DMS79 (cell line): ENCODE measurements at places on chromosomes 11 and 22.

GRCh38 chr11:78763664-78764063, 189.0 kb upstream of the NARS2 start:
- DNase-seq = no peak

GRCh38 chr11:122190768-122191167, 74.8 kb upstream of the BLID start:
- DNase-seq = no peak

- no peak for DNase-seq
These were observed 11.4 kb downstream of the OR10D3 start for GRCh38 chr11:124194293-124195188.

DNA sequence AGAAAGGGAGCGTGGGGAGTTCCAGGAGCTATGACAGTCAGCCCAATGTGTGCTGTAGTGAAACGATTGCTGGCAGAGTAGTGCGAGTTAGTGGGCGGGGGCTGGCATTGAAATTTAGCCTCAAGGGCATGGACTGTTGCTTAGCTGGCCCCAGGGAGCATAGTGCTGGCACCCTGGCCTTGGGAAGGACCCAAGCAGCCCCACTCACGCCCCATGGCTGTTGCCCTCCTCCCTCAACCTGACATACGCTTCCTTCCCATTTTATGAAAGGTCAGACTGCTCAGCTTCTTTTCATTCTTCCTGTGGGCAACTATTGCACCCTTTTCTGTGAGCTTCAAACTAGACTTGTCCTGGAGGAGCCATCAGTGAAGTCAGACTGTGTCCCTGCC, 52.0 kb upstream of the SUSD2 start:
- DNase-seq = no peak

GRCh38 chr22:24521791-24522245, 26.7 kb downstream of the UPB1 start:
- DNase-seq = peak; percentile 81

GRCh38 chr11:121429556-121429955, 22.6 kb upstream of the SORL1 start:
- no peak for DNase-seq

DNA sequence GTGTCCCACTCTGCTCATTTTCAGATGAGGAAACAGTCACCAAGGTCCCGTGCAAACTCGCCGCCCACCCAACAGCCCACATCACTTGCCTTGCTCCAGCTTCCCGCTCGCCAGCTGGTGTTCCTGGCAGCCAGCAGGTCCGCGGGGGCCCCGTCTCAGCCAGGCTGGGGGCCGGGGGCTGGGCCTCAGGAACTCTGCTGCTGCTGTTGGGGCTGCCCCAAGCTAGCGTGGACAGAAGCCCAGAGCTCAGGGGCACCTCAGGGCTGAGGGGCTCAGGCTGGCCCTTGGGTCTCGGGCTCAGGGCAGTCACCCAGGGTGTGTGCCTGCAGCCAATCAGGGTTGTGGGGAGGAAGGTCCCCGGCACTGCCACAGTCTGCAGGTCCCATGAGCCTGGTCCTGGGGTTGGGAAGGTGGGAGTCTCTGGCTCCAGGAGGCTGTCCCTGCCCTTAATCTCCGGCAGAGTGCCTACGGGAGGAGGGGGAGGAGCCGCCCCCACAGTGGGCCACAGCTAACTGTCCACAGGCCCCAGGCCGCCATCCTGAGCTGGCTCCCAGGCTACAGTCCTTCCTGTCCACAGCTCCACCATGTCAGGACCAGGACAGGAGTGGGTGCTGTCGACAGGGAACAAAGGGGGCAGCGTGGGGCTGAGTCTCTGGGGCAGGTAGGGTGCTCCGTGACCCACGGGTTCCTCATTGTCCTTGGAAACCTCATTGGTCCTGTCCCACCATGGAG, 65.2 kb downstream of the ARFGAP3 start:
- no peak for DNase-seq

- no peak for DNase-seq
These were observed 155.7 kb downstream of the ATG16L2 start for GRCh38 chr11:72969894-72970335.

GRCh38 chr22:46754110-46754799, 8.2 kb upstream of the TBC1D22A start:
- no peak for DNase-seq

GRCh38 chr22:45179276-45180049, 15.7 kb downstream of the NUP50 start:
- DNase-seq = no peak

- no peak for DNase-seq
These were observed 46.2 kb downstream of the SHANK2 start for GRCh38 chr11:71206186-71206585.

GRCh38 chr22:17366329-17366728, 2.9 kb upstream of the CECR2 start:
- no peak for DNase-seq

- DNase-seq = no peak
These were observed 185.6 kb upstream of the TENM4 start for GRCh38 chr11:79626135-79627075.

DNA sequence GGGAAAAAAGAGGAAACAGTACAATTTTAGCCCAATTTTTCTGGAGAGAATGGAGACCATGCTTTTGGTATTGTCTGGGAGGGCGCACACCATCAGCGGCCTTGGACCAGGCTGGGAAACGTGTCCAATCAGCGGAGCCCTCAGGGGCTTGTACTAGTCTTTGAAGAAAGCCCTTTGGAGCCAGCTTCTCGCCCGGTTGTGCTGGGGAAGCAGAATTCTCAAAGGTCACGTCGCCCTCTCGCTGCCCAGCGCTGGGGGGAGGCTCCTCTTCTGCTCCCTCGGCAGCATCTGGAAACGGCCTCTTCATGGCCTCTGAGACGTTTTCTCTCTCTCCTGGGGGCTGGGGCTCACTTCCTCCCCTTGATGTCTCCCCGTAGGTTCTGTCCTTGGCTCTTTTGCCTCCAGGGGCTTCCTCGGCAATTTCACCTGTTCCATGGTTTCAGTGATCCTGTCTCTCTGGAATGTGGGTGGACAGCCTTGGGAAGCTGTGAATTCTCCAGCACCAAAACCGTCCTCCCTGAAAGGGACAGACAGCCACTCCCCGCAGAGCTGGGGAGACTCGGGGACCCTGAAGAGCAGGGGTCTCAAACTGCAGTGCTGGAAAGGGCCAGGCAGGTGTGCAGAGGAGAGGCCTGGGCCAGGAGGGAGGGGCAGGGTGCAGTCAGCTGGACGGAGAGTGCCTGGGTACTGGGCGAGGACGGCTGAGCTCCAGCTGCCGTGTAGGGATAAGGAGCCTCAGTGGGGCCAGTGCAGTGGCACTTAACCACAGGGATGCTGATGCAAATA, 80.2 kb downstream of the RPS6KA4 start:
- DNase-seq = no peak

- no peak for DNase-seq
These were observed 28.2 kb downstream of the LRRC10B start for GRCh38 chr11:61536676-61537270.

DNA sequence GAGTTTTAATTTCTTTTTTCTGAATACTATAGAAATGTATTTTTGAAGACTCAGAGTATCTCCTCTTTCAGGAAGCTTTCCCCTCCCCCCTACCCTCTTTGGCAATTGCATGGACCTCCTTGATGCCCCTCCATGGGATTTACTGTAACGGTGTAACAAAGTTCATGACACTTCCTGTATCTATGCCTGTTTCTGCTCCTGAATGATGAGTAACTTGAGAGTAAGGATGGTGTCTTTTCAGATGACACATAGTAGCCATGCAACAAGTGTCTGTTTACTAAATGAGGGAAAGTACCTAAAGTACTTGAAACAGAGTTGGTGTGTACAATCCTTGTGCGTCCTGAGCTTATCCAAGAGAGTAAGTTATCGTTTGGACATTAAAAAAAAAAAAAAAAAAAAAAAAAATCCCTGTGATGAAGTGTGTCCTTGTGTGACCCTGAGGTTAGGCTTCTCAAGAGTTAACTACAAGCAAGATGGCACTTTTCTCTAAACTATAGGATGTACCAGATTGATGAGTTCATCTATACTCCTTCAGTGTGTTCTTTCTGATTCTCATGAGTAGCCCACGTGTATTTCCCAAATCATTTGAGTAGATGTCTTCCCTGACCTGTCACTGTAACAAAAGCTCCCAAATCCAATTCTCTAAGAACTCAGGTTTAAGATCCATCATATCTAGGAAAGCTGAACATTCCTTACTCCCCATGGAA, 7.4 kb downstream of the ETS1 start:
- no peak for DNase-seq

- no peak for DNase-seq
These were observed 16.5 kb downstream of the TANGO2 start for GRCh38 chr22:20037419-20037818.
